ENCODE measurements at places on chromosomes 2 and 18.

GRCh38 chr2:216687646-216688045, 7.7 kb downstream of the IGFBP5 start:
- DNase-seq = no peak

DNA sequence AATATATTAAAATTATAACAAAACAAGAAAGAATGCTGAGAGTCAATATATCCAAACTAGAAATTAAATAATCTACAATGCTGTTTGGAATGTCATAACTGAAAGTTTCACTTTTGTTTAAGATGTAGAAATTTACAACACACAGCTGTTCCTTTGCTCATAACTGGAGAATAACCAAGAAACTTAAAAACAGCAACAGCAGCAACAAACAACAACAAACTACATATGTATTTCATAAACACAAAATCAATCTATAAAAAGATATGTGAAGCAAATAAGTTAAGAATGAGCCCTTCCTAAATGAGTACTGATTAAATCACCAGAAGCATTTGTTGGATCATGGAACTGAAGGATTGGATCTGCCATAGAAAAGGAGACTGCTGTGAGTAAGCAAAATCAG, 456.5 kb upstream of the ZNF804A start:
- no peak for DNase-seq

DNA sequence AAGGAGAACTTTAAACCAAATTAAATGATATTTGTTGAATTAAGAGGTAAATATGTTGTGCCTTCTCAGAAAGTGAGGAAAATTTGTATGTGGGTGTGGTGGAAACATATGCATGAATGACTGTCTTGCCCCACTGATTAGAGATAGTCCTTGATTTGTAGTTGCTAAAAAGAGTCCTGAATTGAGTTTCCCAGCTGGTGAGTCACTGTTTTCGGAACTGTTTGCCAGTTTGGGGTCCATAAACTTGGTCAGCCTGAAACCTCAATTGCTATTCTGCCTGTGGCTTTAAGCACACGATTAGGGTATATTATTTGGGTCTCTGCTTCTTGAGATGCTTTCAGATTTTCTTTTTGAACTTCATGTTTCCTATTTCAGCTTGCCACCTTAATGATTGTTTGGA, 53.3 kb downstream of the PIKFYVE start:
- no peak for DNase-seq

- DNase-seq = no peak
Measured at GRCh38 chr2:102356741-102357140, 1.1 kb downstream of the IL18R1 start.

GRCh38 chr2:159944874-159945273, 117.5 kb downstream of the PLA2R1 start:
- no peak for DNase-seq

GRCh38 chr2:27369471-27370025, 590 bp downstream of the EIF2B4 start:
- DNase-seq = no peak

GRCh38 chr2:26394694-26395093, 7.0 kb upstream of the DRC1 start:
- no peak for DNase-seq

- DNase-seq = no peak
Measured at GRCh38 chr2:226973816-226974215, 138.0 kb downstream of the RHBDD1 start.

DNA sequence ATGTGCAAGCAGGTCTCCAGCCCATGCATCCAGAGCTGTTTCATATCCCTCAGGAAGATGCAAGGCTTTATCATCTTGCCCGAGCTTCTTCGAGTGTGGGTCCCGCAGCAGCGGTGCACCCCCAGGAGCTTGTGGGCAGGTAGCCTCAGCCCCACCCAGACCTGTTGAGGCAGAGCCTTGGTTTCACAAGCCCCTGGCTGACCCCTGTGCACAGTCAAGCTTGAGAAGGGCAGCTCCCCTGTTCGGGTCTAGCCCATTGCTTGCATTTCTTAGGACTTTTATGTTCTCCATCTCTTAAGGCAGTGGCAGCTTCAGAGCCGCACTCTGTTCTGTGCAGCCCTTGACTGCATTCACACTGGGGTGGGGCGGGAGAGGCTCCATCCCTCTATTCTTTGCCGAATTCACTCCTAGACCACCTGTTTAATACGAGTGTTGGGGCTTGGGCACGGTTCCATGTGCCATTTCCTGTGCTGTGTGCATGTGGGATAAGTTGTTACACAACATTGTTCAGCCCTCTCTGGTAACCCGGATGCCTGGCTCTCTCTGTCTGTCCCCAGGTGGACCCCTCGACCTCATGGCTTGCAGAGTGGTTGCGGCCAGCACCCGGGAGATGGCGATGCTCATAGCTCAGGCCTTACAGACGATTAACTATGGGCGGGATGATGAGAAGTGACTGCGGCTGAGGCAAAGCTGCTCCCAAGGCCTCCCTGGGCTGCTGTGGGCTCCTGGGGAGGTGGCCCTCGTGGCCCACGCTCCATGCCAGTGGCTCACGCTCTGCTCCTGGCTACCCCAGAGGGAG, 48.7 kb downstream of the IMPA2 start:
- no peak for DNase-seq

- no peak for DNase-seq
Measured at GRCh38 chr18:79765491-79766245, 32.1 kb upstream of the KCNG2 start.

DNA sequence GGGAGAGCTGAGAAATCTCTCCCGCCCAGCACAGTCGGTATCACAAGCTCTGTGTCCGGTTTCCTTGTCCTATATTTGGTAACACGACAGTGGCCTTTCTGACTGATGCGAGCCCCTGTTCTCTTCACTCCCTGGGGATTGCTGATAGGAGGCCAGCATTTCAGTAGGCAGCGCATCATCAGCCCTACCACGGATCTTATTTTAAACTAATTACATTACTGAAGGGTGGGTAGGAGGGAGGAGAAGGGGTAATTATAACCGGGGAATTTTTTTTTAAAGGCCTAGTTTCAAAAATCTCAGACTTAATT, 125.6 kb upstream of the LGALSL start:
- no peak for DNase-seq

- DNase-seq = no peak
Measured at GRCh38 chr2:43294973-43295603, 68.7 kb upstream of the ZFP36L2 start.

DNA sequence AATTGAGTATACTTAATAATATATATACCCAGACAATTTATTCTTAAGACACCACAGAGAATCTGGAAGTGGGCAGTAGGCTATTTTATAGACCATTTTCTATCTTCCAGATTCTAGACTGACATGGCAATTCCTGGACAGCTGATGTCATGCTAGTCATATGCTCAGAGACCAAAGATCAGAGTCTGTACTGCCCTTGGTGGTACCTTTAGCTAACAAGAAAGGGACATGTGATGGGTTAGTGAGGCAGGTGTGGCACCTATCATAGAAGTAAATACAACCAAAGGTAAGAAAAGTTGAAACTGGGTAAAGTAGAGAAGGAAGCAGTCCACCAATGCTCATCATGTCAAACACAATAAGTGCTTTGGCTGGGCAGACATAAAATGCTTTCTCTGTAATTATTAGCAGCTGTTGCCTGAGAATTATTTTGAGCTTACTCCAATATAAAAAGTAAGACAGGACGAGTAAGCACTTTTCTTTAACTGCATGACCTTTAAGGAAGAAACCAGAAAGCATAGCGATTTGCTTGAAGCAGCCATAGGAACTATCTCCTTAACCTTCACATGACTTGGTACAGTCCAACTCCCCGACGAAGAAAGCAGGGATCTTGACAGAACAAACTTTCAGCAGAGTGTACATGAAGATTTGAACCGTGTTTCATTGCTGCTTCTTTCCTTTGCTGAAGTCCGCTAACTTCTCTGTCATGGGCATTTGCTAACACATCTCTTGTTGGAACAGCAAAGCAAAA, 47.1 kb downstream of the SLC40A1 start:
- DNase-seq = no peak

GRCh38 chr18:42839408-42839807, 276.1 kb downstream of the RIT2 start:
- DNase-seq = no peak

DNA sequence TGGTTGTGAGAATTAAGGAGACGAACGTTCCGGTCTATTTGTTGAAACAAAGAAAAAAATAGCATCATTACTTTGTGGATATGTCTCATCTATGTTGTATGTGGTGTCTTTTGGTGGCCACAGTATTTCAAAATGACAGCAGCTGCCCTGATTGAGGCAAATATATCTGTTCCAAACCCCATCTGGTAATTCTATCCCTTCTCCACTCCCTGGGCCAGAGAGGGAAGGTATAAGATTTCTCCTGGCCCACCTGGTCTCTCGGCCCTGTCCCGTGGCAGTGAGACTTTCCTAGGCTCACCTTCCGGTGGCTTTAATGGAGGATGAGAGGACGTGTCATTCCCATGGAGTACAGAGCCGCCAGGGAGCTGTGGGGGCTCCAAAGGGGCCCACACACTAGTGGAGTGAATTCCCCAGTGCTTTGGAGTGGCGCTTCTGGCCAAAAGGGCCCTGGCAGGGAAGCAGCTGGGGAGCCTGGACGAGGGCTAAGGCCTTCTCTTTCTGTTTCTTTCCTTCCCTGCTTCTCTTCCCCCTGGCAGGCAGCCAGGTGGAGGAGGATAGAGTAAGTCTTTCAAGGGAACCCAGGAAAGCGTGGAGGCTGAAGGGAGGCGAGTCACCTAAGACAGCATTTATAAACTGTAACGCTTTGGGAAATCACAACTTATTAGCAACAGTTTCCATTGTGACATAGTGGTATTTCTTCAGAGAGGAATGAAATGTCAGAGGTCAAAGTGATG, 5.6 kb downstream of the FOSL2 start:
- DNase-seq = no peak

GRCh38 chr2:62996534-62997186, 54.0 kb upstream of the OTX1 start:
- no peak for DNase-seq

- peak; percentile 14 for DNase-seq
Measured at GRCh38 chr2:240295256-240296103, 140.0 kb upstream of the GPC1 start.

DNA sequence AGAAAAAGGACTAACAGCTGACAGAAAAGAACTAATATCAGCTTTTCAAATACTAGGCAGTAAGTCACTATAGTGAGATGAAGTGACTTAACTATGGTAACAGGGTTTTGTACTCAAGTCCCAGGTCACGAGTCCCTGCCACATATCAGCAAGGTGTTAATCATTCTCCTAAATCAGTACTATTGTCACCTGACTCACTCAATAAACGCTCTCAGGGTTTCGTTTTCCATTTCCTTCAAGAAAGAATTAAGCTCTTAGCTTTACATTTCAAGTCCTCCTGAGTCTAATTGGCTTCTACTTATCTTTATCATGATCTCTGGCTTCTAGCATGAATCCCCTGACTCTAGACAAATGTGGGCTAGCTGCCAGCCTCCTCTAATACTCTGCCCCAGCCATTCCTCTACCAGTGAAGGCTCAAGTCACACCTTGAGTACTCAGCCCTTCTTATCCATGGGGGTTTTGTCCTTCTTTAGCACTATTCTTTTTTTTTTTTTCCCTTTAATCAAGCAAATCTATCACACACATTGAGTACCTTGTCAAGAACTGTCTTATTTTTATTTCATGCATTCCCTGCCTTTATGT, 20.0 kb downstream of the BUB1 start:
- no peak for DNase-seq

- no peak for DNase-seq
Measured at GRCh38 chr2:239773228-239774141, 251.7 kb downstream of the NDUFA10 start.

DNA sequence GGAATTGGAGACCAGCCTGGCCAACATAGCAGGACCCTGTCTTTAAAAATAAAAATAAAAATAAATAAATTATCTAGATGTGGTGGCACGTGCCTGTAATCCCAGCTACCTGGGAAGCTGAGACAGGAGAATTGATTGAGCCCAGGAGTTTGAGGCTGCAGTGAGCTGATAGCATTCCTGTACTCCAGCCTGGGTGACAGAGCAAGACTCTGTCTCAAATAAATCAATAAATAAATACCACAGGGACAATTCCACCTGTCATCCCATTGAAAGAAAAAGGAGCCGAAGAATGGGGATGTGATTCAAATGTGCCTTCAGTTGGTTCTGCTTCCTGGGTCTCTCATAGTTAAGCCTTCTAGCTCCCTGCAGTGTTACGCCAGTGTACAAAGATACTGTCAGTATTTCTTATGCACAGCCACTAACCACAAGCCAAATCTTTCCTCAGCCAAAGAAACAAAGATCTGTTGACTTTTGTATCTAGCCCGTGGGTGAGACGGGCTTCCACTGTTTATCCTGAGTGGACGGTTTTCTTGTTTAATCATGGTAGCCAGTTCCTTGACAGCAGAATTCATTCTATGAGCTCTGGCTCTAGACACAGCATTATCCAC, 12.6 kb downstream of the LGALSL start:
- DNase-seq = no peak

DNA sequence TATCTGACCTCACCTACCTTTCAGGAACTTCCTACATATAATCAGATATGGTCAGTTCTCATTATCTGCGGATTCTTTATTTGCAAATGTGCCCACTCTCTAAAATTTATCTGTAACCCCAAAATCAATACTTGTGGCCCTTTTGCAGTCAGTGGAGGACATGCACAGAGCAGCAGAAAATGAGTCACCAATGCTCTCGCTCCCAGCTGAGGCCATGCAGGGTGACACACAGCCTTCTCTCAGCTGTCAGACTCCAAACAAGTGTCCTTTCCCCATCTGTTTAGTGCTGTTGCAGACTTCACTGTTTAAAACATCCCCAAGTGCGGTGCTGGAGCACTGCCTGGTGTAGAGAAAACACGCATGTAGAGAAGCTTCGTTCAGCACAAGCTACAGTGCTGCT, 171.9 kb upstream of the SALL3 start:
- no peak for DNase-seq

GRCh38 chr2:25548601-25549000, 124.8 kb downstream of the DTNB start:
- no peak for DNase-seq

- DNase-seq = no peak
Measured at GRCh38 chr2:203637471-203638167, 68.8 kb upstream of the CD28 start.

GRCh38 chr18:11147371-11147951, 1.9 kb downstream of the PIEZO2 start:
- no peak for DNase-seq

DNA sequence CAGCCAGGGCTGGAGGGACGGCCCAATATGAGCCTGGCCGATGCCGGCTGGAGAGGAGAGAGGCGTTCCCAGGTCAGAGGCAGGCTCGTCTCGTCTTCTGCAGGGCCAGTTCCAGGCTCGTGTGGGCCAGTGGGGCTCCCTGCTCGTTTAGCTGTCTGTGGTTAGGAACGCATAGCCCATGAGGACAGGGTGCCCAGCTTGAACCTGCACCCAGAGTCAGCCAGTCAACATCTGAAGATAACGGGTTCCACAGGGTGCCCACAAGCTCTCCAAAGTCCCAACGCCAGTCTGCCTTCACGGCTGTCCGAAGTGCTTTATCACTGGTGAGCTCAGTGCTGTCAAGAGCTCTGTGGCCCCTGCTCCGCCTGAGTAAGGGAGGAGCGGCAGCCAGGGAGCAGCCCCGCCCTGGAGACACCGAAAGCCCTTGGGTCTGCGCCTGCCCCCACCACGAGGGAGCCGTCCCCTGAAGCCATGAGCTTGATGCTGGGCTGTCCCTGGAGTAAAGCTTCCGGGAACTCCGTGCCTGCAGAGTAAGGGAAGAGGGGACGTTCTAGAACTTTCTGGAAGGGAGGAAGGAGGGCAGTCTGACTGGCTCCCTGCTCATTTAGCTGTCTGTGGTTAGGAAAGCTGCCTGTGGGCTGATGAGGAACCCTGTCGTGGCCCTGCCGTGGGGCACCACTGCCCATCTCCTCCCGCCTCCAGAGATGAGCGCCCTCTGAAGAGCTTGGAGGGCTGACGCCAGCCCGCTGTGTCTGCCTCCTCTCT, 2.7 kb upstream of the HSBP1L1 start:
- no peak for DNase-seq
